ENCODE measurements at places on chromosomes 13 and 19.

DNA sequence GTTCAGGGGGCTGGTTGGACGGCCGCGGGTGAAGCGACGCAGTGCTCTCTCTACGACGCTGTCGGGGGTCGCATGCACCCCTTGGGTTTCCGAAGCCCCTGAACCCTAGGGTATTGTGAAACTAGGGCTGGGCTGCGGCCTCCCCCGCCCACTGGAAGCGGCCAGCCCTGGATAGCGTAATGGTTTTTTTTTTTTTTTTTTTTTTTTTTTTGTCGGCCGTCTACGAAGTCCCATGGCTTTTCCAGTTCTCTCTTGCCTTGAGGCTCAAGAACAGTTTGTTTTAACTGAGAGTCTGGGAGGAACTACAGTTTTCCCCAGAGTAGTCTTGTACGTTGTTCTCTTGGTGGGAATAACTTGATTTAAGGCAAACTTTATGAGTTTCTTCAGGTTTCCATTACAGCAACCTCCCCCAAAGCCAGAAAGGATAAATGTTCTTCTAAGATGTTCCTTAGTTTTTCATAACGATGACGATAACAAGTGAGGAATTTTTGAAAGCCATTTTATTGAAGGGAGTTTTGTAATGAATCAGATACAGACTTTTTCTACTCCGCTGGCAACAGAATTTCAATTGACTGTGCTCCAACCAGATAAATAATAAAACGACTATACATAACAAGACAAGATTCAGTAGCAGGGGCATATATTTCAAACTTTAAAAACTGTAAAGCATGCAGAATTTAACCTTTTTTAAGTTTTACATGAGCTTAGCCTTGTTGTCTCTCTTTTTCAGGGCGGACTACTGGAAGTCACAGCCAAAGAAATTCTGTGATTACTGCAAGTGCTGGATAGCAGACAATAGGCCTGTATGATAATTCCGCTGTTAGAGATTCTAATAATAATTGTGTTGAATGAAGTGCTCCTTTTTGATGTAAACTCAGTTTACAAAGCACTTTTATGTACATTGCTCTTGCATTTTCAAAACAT lies 867 bp downstream of the WBP4 start:
- DNase-seq = no peak

DNA sequence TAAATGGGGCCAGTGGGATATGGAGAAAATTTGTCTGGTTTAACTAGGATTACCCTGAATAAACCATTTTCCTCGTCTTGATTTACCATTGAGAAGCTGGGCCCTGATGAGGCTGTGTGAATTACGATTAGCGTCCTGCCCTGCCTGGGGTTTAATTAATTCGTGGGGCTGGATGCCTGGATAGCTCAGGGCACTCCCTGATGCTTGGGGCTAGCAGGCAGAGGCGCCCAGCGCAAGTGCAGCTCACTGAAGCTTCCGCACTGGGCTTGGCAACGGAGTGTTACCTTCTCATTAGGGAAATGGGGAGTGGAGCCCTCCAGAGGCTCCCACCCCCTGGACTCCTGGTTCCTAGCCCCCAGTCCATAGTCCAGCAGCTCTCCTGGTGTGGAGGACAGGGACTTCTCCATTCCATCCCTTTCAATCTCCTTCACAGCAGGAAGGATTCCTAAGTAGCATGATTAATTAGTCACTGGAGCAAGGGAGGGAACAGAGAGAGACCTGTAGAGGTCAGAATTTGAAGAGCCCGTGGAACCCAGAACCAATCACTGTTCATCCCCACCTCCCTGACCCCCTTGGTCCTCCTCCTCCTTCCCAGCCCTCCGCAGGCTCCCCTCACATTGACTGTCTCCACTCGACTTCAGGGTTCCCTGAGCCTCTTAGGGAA lies 107.2 kb downstream of the UQCRFS1 start:
- no peak for DNase-seq

DNA sequence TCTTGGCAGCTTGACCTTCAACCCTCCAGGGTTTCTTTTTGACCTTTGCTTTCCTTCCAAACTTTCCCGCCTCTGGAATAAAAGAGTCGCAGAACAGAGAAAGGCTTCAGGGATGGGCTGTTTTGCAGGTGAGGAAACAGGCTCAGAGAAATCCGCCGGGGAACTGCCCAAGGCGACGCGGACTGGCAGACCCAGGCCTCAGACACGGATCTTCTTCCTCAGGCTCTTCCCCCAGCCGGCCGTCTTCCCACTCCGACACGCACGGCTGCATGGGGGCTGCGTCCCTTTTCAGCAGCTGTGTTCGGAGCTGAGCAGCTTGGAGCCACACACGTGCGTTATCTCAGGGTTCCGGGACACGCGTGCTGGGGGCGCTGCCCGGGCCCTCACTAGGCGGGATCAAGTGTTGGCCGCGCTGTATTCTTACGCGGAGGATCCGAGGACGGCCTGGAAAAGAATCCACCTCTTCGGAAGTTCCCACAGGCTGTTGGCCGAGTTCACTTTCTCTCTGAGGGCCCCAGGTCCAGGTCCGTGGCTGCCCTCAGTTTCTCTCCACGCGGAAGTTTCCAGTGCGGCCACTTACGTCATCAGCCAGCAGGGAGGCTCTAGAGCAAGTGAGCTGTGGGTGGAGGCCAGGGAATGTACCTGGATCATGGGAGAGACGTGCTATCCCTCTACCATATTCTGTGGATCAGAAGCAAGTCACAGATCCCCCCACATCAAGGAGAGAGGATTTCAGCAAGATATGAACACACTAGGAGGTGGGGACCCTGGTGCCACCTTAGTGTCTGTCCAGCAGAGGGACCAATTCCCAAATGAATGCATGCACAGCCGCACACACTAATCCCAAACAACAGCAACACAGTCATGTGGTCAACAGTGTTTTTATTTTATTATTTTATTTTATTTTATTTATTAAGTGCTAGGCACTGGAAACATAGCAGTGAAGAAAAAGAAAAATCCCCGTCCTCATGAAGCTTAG lies 100.4 kb downstream of the ING1 start:
- DNase-seq = no peak

GRCh38 chr19:18046059-18046718 lies 38.2 kb downstream of the ARRDC2 start:
- DNase-seq = no peak

DNA sequence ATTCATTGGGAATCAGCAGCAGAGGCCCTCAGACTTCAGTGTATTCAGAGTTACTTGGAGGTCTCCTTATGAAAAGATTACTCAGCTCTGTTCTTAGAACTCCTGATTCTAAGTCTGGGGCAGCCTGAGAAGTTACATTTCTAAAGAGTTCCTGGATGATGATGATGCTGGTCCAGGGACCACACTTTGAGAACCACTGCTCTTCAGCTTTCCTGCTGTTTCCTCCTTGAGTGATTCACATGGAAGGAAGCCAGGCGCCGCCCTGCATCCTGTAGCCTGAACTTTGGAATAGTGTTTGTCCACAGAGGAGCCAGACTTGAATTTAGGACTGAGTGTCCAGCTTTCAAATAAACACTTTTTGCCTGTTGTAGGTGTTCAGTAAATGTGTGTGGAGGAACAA lies 2.9 kb downstream of the CEBPG start:
- DNase-seq = no peak

DNA sequence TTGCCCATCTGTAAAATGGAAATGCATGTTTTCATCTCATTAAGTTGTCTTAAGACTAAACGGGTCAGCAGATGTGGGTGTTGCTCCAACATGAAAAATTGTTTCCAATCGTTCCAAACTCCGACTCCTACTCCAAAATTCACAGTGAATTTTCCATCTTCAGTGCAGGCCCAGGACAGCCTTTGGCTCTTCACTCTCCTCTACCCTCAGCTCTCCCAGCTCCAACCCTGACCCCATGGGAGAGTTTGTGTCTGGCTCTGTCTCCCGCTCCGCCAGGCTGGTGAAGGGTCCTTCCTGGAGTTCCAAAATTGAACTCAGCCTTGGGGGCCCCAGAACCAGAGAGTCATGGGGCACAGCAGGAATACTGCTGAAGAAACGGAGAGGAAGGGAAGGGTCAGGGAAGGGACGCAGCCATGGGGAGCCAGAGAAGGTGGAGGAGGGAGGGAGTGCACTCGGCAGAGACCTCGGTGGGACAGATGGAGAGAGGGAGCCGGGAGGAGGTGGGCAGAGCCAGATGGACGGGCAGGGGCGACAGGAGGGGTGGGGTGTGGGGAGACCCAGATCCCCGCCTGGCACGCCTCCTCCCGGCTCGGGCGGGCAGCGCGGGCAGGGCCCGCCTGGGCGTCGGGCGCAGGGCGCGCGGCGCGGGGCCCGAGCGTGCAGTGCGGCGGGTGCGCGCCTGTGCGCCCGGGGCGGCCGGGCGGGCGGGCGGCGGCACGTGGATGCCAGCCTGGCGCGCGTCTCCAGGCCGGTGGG lies 45.6 kb downstream of the CELF5 start:
- DNase-seq = no peak

GRCh38 chr19:46226438-46226973 lies 3.0 kb upstream of the IGFL1 start:
- no peak for DNase-seq

DNA sequence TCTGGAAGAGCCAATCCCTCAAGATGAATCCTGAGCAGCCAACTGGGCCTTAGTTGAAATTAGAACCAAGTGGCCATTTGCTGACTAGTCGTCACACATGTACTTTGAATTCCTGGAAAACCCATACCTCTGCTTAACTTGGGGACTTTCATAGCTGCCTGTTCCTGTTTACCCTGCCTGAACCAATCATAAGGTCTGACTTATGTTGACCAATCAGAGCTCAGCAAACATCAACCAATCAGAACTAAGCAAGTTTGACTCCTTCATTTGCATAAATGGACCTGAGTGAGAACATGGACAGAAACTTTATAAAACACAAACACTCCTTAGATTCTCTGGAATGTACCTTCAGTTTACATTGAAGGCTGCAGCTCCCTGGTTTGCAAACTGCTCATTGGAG lies 50.8 kb downstream of the LATS2 start:
- DNase-seq = no peak

DNA sequence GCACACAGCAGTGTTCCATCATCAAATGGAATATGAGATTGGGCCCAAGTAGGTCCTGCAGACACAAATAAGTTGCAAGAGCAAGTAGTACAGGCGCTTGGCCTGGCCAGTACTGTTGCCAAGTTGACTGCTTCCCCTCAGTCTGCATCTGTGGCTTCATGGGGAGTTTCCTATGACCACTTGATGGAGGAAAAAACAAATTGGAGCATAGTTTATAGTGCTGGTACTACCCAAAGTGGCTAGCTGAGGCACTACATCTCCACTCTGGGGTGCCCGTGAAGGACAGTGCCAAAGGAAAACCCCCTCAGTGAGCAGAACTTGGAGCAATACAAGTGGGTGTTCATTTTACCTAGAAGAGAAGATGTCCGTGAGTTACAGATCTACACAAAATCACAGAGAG lies 10.6 kb upstream of the ALOX5AP start:
- DNase-seq = no peak

DNA sequence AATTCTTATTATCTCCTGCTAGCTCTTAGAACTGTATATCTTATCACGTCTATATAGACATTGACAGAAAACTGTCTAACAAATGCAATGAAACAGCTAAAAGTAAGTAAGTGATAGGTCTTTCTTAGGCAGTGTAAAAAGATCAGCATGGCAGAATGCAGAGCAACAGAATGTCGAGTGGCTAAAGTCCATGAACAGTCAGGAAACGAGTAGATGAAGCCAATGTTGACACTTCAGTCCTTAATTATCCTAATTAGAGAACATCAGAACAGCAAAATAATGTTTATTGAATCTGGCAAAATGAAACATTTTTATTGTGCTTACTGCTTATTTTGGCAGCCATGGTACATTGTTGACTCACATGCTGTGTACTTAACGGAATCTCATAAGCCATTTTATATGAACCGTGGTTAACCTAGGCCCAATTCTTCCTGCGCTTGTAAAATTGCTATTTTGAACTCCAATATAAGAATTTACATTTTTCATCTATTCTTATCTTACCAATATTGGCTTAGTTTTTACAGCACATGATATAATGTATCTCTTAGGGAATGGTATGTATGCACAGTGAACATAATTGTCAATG lies 748.1 kb downstream of the DACH1 start:
- DNase-seq = no peak

DNA sequence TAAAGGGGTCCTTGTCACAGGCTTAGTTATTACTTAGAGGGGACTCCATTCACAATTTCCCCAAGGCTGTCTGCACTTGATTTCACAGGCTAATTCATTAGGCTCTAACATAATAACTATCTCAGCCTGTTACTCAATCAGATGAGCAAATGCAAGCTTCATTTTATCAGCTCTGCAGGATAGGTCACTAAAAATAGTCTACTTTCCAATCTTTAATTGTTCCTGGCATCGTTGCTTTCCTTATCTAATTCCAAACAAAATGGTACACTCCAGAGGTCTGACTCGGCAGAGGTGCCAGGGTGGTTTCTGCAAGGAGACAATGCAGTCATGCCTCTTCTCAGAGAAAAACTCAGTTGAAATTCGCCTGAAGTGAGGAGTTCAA lies 69.7 kb upstream of the SLC15A1 start:
- DNase-seq = no peak

DNA sequence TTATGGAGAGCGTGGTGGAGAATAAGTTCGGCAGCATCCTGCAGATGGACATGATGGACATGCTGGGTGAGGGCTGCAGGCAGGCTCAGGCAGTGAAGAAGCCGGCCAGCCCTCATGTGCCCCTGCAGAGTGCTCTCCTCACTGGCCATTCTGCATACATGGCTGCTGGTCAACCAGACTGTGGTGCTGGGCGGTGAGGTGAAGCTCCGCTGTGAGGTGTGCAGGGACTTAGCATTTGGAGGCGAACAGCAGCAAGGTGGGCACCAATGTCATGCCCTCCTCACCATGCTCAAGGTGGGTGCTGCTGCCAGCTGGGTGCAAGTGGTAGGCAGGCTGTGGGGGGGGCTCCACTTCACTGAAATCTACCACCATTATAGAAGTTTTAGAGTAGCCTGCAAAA lies 5.7 kb upstream of the ZNF492 start:
- DNase-seq = no peak

DNA sequence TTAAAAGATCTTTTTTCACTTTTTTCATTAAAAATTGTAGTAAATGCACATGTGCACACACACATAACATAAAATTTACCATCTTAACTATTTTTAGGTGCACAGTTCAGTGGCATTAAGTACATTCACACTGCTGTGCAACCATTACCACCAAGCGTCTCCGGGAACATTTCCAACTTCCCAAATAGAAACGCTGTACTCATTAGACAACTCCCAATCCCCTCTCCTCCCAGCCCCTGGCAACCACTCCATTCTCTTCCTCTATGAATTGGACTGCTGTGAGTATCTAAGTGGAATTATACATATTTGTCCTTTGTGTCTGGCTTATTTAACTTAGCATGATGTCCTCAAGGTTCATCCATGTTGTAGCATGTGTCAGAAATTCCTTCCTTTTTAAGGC lies 11.6 kb downstream of the GJB2 start:
- no peak for DNase-seq

GRCh38 chr19:58054901-58055874 lies 3.9 kb upstream of the ZNF135 start:
- DNase-seq = peak; percentile 79

DNA sequence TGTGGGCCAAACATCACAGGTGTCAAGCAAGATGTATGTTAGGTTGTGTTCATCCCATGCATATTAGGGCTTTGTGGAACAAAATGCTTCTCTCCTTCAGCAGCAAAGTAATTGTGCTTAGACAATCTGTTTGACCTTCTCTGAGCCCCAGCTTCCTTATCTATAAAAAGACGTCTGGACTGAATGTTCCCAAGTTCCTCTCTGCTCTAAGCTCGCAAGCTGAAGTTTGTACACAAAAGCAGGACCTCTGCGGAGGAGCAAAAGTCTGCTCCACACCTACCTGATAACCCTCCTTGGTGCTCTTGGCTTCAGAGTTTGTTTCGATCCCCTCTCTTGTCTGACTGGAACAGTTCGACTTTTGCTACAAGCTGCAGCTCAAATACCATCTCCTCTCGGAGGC lies 95.7 kb upstream of the UBL3 start:
- no peak for DNase-seq
